Sigmoid colon (tissue), 7 donors: ENCODE measurements at places on chromosomes 5 and 9. TPM values are rescaled to one million over a fixed set of nuclear protein-coding genes. Genes with fewer than 3 reads are reported as not detected.

LVRN gene
- 8.4 TPM for polyA plus RNA-seq

DMRT3 gene
- polyA plus RNA-seq: not detected

LHX3 gene
- not detected for polyA plus RNA-seq

IGFBPL1 gene
- not detected for polyA plus RNA-seq

ARAP3 gene
- 2.4 TPM for polyA plus RNA-seq

PRDM9 gene
- polyA plus RNA-seq: not detected

CAMK4 gene
- polyA plus RNA-seq: 0.60 TPM

ACOT12 gene
- not detected for polyA plus RNA-seq

IFNB1 gene
- not detected for polyA plus RNA-seq

PCDHB15 gene
- polyA plus RNA-seq: 0.93 TPM

PANK3 gene
- 40.9 TPM for polyA plus RNA-seq

C5orf63 gene
- polyA plus RNA-seq: 6.4 TPM

HDHD3 gene
- polyA plus RNA-seq: 121 TPM

IL3 gene
- polyA plus RNA-seq: not detected

C5orf52 gene
- not detected for polyA plus RNA-seq

PPIC gene
- 21.6 TPM for polyA plus RNA-seq

CNTRL gene
- 14.6 TPM for polyA plus RNA-seq

TRPM6 gene
- 6.7 TPM for polyA plus RNA-seq

COL5A1 gene
- 4.4 TPM for polyA plus RNA-seq

LCN10 gene
- polyA plus RNA-seq: 1.2 TPM

SHOC1 gene
- polyA plus RNA-seq: not detected

PCDHB5 gene
- polyA plus RNA-seq: 0.51 TPM

FYB1 gene
- polyA plus RNA-seq: 2.8 TPM

PIP5K1B gene
- polyA plus RNA-seq: 59.5 TPM

KLF9 gene
- polyA plus RNA-seq: 23.7 TPM

DNM1 gene
- 9.3 TPM for polyA plus RNA-seq

PPP1R2B gene
- not detected for polyA plus RNA-seq

MEIKIN gene
- polyA plus RNA-seq: not detected

WDR38 gene
- not detected for polyA plus RNA-seq

CLK4 gene
- 5.3 TPM for polyA plus RNA-seq
